ENCODE measurements at places on chromosomes 2 and 18. TPM values are rescaled to one million over a fixed set of nuclear protein-coding genes. Genes with fewer than 3 reads are reported as not detected.

REG3G gene
- not detected for total RNA-seq

ABCG8 gene
- not detected for total RNA-seq

NEU2 gene
- total RNA-seq = not detected

ARPC2 gene
- 604 TPM for total RNA-seq

LOXL3 gene
- total RNA-seq = 0.56 TPM

ITGB6 gene
- total RNA-seq = 58.6 TPM

CBLN2 gene
- total RNA-seq = not detected

MTX2 gene
- total RNA-seq = 49.8 TPM

SKOR2 gene
- not detected for total RNA-seq

FBXO48 gene
- 0.56 TPM for total RNA-seq

SLC5A7 gene
- total RNA-seq = not detected

TACR1 gene
- not detected for total RNA-seq

ACTG2 gene
- total RNA-seq = 2.3 TPM

SFT2D3 gene
- 7.9 TPM for total RNA-seq

TEX261 gene
- total RNA-seq = 20.3 TPM

SLC11A1 gene
- total RNA-seq = not detected

PDE11A gene
- not detected for total RNA-seq

SOWAHC gene
- total RNA-seq = 53.9 TPM

MAPK4 gene
- total RNA-seq = not detected

LGALSL gene
- total RNA-seq = 26.9 TPM

Data from airway epithelial cell (primary cell).